NCI-H446 treated with DMSO at 0.1 percent for 48 hours (cell line): ENCODE measurements at places on chromosomes 3 and 15.

DNA sequence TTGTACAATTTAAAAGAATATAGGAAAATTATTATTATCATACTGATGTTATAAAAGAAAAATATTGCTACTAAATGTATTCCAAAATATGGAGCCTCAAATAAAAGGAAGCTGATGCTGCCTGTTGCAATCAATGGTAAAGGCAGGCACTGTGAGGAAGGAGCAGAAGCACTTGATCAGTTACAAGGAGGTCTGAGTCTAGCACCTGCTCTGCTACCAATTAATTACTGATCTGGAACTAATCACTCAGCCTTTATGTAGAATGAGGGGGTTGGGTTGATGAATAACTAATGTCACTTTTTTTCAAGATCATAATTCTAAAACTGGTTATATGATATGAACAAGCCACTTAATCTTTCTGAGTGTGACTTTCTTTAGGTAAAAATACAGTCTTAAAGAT lies 5.5 kb downstream of the ADGRG7 start:
- DNase-seq: no peak

DNA sequence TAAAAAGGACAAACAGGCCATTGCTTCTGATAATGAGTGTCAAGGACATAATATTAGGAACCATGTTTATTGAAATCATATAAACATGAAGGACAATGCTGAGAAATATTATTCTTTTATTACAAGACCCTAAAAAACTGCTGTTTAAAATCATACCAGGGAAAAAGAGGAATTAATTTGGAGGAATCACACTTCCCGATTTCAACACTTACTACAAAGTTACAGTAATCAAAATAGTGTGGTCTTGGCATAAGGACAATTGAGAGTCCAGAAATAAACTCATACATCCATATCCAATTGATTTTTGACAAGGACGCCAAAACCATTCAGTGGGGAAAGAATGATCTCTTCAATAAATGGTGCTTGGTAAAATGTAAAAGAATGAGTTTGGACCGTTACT lies 13.0 kb downstream of the CYP1A1 start:
- no peak for DNase-seq

- DNase-seq: no peak
Observed at GRCh38 chr3:141881702-141882101, 5.3 kb downstream of the ATP1B3 start.

- DNase-seq: no peak
Observed at GRCh38 chr15:29596266-29596665, 226.0 kb downstream of the TJP1 start.

DNA sequence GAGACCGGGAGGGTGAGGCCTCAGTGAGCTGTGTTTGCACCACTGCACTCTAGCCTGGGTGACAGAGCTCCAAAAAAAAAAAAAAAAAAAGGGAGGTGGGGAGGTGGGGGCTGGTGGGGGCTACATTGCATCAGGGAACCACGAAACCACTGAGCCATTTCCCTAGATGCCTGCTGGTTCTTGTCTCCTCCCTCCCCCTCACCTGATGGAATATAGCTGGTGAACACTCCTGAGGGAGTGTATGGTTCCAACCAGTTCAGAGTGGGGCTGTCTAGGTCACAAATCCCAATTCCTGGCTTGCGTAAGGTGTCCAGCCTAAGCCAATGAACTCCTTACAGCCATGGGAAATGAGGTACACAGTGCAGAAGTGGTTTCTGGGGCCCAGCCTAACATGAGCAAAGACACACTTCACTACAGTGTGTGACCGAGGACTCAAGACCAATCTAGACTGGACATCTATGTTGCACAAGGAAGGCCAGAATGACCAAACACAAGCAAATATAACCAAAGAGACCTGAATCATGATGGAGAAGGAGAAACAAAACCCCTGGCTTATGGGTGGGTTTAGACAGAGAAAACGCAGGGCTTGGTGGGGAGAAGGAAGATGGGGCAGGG lies 39.1 kb upstream of the OSBPL11 start:
- no peak for DNase-seq

- no peak for DNase-seq
Observed at GRCh38 chr3:111737706-111738086, 121.4 kb upstream of the PHLDB2 start.

DNA sequence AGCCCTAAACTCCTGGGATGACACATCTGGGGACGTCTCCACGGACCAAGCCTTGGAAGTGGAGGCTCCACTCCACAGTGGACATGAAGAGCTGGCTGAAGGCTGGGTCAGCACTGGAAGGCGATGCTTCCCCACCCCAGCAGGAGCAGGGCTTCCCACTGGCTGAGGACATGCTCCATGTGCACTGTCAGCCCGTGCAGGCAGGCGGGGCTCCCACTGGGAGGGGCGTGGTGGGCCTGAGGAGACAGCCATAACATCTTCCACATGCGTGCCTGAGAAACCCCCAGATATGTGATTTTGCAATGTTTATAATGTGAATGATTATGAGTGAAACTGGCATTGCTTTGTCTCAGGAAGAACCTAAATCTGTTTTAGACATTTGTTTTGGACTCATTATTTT lies 231.3 kb downstream of the KLF13 start:
- DNase-seq: no peak

- no peak for DNase-seq
Observed at GRCh38 chr3:172103724-172104123, 64.3 kb downstream of the FNDC3B start.

DNA sequence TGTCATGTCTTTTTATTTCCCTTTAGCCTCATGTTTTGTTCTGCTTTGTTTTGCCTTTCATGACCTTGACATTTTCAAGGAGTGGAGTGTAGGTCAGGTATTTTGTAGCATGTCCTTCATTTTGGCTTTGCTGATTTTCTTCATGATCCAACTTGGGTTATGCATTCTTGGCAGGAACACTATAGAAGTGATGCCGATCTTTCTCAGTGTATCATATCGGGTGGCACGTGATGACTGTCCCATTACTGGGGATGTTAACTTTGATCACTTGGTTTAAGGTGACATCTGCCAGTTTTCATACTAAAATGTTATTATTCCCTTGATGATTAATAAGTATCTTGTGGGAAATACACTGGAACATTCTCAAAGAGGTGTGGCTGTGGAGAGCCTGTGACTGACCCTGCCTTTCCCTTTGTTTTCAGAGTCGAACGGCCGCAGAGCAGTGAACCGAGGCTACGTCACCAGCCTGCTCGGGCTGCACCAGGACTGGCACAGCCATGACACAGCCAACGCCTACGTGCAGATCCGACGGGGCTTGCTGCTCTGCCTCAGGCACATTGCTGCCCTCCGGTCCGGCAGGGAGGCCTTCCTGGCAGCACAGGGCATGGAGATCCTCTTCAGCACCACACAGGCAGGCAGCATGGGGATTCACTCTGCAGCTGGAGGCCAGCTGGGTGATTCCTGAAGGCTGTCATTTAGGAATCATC lies 167.7 kb downstream of the AGBL1 start:
- DNase-seq: no peak

DNA sequence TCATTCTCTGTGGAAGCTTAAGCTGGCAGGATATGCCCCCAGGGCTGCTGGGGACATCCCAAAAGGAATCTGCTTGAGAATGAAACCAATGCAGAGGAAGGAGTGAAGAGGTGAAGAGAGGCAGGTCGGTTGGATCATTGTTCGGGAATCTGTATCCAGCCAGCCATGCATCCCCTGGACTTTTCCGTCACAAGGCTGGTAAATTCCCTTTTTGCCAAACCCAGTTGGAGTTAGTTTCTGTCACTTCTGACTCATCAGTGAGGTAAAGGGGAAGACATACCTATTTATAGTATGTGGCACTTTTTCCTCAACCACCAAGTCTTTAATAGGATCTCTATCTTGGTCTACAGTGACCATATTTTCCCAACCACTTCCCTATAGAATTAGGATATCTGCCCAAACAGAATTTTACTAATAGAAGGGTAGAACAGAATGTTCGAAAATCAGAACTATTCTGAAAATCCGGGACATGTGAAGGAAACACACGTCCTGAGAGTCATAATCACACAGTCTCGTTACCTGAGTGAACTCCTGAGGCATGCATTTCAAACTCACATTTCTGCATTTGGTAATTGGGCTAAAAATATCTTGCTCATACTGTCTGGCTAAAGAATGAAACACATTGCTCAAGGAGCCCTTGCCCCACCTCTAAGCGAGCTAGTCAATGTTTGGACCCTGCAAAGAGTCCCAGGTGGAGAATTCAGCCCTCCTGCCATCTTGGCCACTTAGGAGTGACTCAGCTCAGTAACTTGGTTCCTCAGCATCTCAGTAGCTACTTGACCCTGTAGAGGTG lies 289.7 kb upstream of the ADAMTS9 start:
- no peak for DNase-seq

GRCh38 chr3:152745646-152746045 lies 89.3 kb upstream of the P2RY1 start:
- no peak for DNase-seq

DNA sequence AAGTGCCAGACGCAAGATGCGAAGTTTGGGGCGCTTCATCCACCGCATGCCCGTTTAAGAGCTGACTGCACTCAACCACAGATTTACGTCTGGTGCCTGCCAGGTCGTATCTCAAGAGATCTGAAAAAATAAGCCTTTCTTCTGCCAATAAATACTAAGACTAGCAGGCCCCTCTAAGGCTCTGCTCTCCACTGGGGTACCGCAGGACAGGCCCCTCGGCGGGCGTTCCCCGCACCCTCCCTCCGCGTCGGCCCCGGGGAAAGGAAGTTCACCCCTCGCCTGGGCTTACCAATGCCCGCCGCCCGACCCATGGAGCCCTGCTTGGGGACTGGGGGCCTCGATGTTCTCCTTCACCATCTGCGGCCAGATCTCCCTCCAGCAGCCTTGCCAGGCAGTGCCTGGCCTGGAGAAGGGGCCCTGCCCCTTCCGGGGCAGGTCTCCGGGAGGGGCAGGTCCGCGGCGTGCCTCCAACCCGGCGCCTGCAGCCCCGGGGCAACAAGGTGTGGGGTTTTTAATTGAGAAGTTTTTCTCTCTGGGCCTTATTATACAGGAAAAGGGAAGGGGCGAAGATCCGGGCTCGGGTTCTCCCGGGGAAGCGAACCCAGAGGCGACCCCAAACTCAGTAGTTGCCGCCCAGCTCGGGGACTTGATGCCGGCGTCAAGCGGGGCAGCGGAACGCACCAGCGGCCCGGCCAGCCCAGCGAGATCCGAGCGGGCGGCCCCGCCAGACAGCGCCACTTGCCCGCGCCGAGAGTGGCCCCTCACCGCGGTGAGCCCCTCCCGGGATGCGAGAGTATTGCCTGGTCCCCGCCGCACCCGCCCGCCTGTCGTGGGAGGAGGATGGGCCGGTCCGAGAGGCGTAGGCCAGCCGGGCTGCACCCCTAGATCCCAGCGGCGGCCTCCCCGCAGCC lies 735 bp downstream of the GOLGA8B start:
- DNase-seq: no peak

DNA sequence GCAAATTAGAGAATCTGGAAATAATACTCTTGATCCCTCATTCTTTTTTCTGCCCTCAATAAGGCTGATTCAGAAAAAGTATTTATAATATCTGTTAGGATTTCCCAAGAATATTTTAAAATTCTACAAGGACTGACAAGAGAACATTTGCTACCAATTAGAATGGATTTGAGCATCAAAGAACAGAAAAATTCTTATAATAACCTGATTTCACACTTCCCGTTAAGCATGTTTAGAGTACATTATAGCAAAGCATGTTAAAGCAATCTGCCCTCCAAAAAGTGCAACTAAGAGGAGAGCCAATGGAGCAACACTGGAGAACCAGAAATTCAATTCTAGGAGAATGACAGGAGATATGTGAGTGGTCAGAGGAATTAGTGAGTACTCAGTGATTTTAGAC lies 57.2 kb downstream of the THBS1 start:
- no peak for DNase-seq

DNA sequence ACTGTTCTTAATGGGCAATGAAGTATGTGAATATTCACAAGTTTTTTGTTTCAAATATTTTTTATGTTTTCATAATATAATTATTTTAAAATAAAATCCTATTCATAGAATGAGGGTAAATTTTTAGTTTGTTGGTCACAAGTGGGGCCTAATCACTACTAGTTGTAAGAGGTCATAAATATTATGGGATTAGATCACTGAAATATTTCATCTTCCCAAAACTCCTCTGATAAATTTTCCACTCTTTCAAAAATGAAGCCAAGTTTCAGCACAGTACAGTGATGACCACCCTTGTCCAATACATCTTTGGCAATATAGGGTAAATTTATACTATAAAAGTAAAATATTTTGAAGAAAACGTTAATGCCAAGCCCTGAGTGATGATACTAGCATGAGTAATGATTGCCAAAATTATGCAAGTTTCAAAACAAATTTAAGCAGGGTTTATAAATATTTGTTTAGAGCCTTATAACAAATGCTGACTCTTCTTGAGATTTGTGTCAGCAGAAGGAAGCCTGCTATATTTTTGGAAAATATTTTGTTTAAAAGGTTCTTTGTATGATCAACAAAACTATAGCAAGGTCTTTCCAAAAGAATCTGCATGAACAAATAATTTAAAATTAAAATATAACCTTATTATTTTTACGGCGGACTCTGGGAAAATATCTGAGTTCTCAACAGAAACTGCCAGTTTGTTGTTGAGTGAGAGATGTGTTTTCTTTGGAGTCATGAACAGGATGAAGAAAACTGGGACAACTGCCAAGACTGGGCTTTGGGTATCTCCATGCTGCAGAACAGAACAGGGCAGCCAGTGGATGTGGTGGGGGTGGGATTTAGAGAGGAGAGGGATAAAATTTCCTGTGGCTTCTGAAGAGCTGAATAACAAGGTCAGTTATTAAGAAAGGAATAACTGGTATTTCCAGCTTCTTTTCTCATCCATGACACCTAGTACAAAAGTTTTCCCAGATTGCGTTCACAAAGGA lies 17.9 kb upstream of the TM4SF1 start:
- DNase-seq: peak; percentile 49

GRCh38 chr3:11581237-11582190 lies 62.2 kb downstream of the VGLL4 start:
- no peak for DNase-seq

GRCh38 chr15:45670091-45670490 lies 35.3 kb downstream of the SQOR start:
- DNase-seq: no peak

DNA sequence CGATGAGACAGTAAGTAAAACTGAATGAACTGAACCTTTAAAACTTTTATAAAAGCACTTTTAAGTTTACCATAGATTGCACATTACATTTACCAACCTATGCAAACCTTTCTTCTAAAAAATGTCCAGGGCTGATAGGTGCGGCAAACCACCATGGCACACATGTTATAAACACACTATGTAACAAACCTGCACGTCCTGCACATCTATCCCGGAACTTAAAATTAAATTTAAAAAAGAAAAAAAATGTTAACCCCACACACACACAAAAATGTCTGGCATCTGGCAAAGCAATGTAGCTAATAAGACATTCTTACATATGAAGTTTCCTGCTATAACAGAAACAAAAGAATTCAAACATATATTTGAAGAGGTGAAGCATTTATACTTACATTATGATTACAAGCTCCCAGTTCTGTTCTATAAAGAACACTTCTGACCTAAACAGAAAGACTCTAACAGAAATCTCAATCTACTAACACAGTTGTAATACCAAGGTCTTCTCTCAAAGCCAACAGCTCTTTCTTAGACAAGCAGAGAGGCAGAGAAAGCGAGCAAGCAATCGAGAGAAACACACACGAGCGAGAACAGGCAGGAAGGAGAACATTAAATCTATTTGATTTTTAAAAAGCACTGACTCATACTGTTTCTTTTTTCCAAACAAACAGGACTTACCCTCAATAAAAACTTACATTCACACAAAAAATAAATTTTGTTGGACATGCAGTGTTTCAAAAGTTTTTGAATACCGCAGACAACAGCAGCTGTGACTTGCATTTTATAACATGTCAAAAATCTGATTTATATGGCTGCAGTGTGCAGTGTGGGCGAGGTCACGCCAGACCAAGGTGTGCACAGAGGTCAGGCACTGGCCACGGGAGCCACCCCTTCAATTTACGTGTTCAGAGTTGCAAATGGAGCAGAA lies at the start of gene NRG4:
TSS of gene NRG4 (minus strand) at position 798 of the 925 bp plus-strand sequence. CDS start 1,194 bp downstream, outside the sequence.
- DNase-seq: no peak

- no peak for DNase-seq
Observed at GRCh38 chr15:99721104-99721778, 12.0 kb downstream of the LYSMD4 start.
